Activated naive CD4-positive, alpha-beta T cell treated with anti-CD3 and anti-CD28 coated beads, Interleukin-2, amount 10 ng/mL, durations not matched to agents 7 days and 5 days (primary cell): ENCODE measurements at places on chromosomes 7 and 10.

- DNase-seq: no peak
These were observed 18.8 kb upstream of the PDCD4 start for GRCh38 chr10:110852947-110853346.

GRCh38 chr7:116953906-116954838 lies 871 bp downstream of the ST7 start:
- DNase-seq: peak; percentile 44

GRCh38 chr10:98411768-98412167 lies 3.2 kb downstream of the PYROXD2 start:
- DNase-seq: no peak

GRCh38 chr7:155136619-155137243 lies 66.6 kb downstream of the HTR5A start:
- DNase-seq: no peak

DNA sequence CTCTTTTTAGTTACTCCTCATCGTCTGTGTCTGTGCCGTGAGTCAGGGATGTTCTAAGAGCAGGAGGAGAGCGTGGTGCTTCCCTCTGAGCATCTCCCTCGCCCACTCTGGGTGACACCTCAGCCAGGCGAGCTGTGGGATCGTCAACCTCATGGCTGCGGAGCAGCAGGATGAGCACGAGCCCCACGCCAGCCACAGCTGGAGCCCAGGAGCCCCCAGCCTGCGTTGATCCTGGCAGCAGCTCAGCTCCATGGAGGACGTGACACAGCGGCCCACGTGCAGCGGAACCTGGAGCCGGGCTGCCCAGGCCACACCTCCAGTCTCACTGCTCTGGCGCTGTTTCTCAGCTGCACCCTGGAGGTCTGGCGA lies 512.0 kb downstream of the PTPRN2 start:
- DNase-seq: no peak

DNA sequence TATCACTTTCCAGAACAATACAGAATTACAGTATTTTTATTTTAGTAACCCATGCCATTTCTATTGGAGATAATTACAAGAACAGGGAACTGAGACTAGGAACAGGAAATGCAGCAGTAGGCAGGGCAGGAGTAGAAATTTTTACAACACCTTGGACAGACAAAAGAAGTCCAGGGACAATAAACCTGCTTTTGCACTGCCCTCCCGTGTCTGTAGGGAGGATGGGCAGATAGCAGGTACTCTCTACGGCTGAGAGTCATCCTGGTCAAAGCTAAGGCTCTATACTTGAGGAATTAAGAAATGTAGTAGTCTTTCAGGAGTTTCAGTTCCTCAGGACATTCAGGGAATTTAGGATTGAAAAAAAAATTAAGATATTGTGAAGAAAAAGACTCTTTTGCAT lies 63.4 kb downstream of the VAX1 start:
- DNase-seq: no peak

GRCh38 chr10:75632805-75633462 lies 201.5 kb downstream of the LRMDA start:
- DNase-seq: no peak

GRCh38 chr7:34361663-34362250 lies 296.3 kb upstream of the NPSR1 start:
- DNase-seq: no peak
